ENCODE measurements at places on chromosomes 1 and 21. TPM values are rescaled to one million over a fixed set of nuclear protein-coding genes. Genes with fewer than 3 reads are reported as not detected.

- no peak for DNase-seq
Observed at GRCh38 chr1:160307118-160307791, 22.3 kb upstream of the PEX19 start.

GRCh38 chr1:21764615-21765423 is 18.1 kb downstream of the USP48 start:
- DNase-seq = no peak

DNA sequence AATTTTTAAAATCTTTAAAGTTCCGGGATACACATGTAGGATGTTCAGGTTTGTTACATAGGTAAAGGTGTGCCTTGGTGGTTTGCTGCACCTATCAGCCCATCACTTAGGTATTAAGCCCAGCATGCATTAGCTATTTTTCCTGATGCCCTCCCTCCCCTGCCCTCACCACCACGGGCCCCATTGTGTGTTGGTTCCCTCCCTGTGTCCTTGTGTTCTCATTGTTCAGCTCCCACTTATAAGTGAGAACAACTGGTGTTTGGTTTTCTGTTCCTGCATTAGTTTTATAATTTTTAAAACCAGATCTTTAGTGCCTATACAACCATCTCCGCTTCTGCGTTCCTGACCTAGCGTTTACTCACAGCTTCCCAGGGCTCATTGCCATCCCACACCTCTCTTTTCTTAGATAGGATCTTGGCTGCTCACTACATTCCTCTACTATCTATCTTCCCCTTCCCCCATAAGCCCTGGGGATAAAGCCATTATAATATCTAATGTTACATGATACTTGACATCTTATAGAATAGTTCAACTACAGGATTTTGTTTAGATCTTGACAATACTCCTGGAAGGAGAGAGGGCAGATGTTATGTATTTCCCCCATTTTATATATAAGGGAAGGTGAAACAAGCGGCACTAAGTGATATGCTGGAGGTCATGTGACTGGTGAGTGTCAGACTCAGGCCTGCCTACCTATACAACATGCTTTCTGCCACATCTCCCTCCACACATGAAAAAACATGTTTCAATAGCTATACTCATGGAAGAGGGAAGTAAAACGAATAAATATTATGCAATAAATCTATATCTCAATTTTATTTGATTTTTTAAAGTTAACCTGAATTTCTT is 52.3 kb upstream of the DNAJC6 start:
- DNase-seq = no peak

GRCh38 chr1:198423673-198424072 is 116.8 kb downstream of the ATP6V1G3 start:
- no peak for DNase-seq

- no peak for DNase-seq
Observed at GRCh38 chr1:153058826-153059784, 1.8 kb upstream of the SPRR2A start.

F5 gene
- 38.5 TPM for total RNA-seq

LEMD1 gene
- total RNA-seq = 2.3 TPM

DNA sequence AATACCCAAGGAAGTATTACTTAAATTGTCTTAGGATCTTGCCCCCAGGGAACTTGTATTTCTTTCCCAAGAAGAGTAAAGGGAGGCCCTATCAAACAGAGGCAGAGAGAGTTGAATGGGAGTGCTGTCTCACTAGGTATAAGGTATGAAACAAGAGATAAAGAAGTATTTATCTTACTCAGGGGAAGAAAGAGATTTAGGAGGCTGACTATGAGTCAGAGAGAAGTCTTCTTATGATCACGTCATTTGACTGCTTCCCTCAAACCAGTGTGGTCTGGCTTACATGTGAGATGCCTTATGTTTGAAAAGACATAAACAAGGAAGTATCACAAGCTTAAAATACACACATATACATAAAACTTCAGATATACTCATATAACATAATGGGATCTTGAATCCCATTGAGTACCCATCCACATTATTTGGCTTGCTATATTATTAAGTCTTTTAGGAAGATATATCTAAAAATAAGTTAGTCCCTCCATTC is 29.6 kb downstream of the DUSP10 start:
- no peak for DNase-seq

DNA sequence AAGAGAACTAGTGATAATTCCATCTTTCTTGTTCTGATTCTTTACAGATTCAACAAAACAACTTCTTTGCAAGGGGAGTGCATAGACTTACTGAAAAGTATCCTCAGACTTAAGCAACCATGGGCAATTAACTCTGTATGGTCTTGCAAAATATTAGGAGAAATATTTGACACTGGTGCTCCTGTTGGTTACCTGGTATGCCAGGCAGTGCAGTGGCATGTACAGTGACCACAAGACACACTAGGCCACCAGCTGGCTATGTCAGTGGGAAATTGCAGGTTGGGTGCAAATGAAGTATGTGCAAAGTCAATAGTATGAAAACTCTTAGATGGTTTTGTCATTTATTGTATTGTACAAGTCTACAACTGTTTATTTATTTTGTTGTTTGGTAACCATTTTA is 34.5 kb downstream of the EPS15 start:
- DNase-seq = no peak

DRAXIN gene
- total RNA-seq = 0.02 TPM

DNA sequence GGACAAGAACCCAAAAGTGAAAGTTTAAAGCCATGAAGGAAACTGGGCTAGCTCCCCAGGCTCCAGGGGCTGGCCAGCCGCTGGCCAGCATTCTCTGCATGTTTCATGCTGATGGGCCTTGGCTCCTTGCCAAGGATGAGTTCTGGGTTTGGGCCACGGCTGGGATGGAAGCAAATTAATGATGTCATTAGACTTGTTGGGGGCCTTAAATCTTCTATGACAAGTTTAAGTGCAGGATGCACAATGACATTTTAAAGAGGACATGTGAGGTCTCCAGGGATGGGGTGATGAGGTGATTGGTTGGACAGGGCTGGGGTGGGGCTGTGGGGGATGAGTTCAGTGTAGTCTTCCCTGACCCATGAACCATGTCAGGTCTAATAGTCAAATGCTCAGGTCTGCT is 199.6 kb downstream of the TRABD2B start:
- no peak for DNase-seq

GRCh38 chr21:44972821-44973220 is 33.0 kb downstream of the SLX9 start:
- no peak for DNase-seq

DNA sequence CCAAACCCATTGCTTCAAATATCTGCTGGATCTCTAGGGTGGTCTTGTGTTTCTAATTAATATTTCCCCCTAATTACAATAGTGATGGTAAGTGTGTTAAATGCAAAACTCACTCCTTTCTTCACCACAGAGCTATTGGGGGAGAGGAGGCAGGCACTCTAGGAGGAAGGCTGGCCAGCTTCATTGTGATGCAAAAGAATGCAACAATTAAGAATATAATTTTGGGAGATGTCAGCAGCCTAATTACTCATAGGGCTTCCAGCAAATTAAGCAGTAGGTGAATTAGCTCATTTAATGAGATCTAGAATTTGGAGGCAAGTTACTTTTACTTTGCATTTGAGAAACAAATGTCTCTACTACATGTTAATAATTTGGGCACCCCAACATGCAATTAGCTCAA is 560.4 kb upstream of the DAB1 start:
- DNase-seq = no peak

- DNase-seq = no peak
Observed at GRCh38 chr1:2112280-2112701, 62.1 kb downstream of the PRKCZ start.

- no peak for DNase-seq
Observed at GRCh38 chr1:241495741-241496140, 23.8 kb downstream of the FH start.

GRCh38 chr1:162067466-162067865 is 2.0 kb upstream of the NOS1AP start:
- DNase-seq = no peak

CATSPERE gene
- 0.51 TPM for total RNA-seq

MPL gene
- total RNA-seq = not detected

- DNase-seq = no peak
Observed at GRCh38 chr1:6703016-6703415, 1.4 kb upstream of the DNAJC11 start.

SH2D5 gene
- total RNA-seq = 1.7 TPM

All from HepG2 (cell line).